Progenitor cell of endocrine pancreas (in vitro differentiated cells): ENCODE measurements at places on chromosomes 3 and 15.
A peak's percentile ranks its signal among the peaks of the same experiment; 100 is the strongest.

- no peak for DNase-seq
Observed at GRCh38 chr15:74317820-74318375, 49.5 kb downstream of the CYP11A1 start.

DNA sequence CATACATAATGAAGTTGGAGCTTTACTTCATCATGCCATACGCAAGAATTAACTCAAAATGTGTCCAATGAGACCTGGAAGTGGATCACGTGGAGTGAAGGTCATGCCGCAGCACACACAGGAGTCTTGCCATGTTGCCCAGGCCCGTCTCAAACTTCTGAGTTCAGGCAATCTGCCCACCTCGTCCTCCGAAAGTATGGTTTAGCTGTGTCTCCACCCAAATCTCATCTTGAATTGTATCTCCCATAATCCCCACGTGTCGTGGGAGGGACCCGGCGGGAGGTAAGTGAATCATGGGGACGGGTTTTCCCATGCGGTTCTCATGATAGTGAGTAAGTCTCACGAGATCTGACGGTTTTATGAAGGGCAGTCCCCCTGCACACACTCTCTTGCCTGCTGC, 25.7 kb downstream of the SPCS1 start:
- no peak for DNase-seq

DNA sequence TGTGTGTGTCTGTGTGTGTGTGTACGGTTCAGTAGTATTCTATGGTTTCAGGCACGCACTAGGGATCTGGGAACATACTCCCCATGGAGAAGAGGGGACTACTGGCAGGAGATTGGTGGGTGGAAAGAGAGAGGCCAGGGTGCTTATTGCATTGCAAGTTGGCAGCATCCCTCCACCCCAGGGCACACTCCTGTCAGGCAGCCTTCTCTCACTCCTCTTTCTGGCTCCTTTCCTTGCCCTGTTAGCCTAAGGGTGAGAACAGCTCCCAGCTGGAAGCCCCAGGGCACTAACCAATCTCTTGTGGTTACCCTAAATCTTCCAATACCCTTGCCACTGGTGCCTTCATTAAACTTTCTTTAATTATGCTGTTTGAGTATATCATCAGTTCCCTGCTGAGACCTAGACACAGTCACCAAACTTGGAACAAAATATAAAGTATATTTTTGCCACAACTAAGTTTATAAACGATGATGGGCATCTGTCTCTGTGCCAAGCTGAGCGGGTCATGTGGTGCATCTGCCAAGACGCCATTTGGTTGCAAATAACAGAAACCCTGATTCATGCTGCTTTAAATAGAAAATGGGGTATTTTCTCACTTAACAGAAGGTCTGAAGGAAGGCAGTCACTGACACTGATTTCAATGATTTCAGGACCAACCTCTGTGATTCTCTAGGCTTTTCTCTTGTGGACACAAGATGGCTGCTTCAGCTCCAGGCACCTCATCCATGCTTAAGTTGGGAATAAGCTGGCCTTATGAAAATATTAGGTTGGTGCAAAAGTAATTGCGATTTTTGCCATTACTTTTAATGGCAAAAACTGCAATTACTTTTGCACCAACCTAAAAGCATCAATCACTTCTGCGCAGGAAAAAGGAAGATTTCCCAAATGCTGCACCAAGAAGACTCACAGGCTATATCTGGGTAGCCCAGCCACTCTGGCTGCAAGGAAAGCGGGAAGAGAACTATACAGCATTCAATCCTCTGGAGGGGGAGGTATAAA, 476.9 kb upstream of the PROK2 start:
- DNase-seq: no peak

DNA sequence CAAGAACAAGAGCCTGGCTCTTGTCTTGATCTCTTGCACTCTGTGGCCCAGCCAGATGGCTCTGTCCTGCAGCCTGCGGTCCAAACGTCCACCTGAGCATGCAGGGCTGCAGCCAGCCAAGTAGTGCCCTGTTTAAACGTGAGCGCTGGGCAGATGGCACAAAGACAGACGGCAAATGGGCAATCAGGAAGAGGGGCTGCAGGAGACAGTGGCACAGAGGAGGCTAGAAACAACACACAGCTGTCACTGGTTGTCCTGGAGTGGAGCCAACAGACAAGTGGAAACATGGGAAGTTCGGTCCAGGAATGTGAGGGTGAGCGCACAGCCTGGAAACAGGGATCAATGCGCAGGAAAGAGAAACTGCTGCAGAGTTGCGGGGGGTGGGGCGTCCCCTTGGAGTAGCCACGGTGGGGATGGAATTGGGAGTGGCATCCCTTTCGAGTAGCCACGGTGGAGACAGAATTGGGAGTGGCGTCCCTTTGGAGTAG, 10.7 kb upstream of the ZXDC start:
- DNase-seq: no peak

DNA sequence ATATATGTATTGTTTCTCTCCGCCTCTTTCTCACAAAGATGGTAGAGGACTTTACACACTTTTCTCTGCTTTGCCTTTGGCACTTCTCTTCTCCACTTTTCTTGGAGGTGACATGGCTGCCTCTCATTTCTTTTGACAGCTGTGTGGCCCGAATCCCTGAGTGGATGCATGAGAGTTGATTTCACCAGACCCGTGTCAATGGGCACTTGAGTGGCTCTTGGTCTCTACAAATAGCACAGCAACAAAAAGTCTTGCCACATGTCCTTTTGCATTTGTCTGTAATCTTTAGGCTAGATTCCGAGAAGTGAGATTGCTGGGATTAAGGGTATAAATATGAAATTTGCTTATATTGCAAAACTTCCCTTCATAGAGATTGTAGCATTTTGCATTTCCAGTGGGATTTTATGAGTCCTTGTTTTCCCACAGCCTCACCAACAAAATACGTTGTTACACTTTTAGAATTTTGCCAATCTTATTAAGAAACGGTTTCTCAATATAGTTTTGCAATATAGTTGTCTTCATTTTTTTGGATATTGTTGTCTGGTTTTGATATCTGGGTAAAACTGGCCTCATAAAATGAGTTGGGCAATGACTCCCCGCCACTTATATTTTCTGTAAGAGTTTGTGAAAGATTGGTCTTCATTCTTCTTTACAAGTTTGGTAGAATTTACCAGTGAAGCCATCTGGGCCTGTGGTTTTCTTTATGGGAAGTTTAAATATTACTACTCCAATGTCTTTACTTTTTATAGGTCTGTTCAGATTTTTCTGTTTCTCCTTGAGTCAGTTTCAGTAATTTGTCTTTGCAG, 5.2 kb upstream of the TRPM1 start:
- DNase-seq: no peak

GRCh38 chr3:186931532-186932280, 1.4 kb downstream of the ST6GAL1 start:
- peak; percentile 53 for DNase-seq

DNA sequence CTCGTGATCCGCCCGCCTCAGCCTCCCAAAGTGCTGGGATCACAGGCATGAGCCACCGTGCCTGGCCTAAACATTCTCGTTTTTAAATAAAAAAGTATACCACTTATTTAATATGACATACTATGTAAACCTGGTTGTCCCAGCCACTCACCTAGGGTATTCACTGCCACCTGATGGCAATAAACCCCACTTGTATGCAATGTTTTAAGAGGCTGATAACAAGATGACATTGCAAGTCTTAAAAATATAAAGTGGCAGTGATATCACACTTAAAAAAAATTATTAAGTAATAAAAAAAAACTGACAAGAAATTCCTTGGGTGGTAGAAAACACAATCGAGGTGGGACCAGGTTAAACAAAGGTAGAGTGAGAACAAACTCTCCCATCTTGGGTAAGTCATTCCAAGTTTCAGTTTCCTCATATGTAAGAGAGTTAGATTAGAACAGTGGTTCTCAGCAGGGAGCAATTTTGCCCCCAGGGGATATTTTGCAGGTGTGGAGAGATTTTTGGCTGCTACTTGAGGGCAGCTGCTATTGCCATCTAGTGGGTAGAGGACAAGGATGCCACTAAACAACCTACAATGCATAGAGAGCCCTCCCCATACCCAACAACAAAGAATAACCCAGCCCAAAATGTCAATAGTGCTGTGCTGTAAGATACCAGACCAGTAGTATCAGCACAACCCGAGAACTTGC, 14.5 kb downstream of the ARF4 start:
- no peak for DNase-seq
